ENCODE measurements at places on chromosomes 2 and 18.

- no peak for DNase-seq
These were observed 189.2 kb upstream of the DSEL start for GRCh38 chr18:67705748-67706147.

DNA sequence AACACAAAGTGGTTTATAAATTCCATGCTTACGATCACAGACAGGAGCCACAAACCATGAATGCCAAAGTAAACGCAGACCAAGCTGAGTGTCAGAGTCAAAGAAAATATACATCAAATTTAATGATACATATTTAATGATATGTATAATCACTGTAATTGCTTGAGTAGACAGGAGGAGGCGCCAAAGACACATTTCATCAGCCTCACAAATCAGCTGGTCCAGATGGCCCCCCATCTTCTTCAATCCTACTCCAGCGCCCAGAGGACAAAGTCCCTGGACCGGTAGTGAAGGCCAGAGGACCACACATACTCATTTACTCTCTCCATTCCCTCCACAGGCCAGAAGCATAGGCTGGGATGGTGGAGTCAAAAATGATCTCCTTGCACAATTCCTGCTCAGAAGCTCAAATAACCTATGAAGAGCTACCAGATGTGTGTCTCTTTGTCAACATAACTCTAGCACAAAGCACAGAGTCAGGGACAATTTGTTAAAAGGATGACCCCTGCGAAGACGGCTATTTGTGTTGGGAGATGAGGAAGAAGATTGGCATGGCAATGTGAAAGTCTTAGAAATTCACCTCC, 149.3 kb upstream of the PGAP1 start:
- no peak for DNase-seq

- DNase-seq = no peak
These were observed 7.1 kb downstream of the PKDCC start for GRCh38 chr2:42054714-42055430.

- DNase-seq = no peak
These were observed 3.7 kb downstream of the SP140L start for GRCh38 chr2:230330725-230331124.

- peak; percentile 31 for DNase-seq
These were observed 266.6 kb downstream of the CYP26B1 start for GRCh38 chr2:71880846-71881610.

DNA sequence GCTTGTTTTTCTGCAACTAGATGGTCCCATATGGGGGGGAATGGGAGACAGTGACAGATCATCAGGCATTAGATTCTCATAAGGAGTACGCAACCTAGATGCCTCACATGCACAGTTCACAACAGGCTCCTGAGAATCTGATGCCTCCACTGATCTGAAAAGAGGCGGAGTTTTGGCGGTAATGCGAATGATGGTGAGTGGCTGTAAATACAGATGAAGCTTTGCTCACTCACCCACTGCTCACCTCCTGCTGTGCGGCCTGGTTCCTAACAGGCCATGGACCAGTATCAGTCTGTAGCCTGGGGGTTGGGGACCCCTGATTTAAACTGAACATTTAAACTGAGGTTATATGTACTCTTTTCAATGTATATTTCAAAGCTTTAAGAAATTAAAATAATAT, 40.7 kb downstream of the SOS1 start:
- no peak for DNase-seq

DNA sequence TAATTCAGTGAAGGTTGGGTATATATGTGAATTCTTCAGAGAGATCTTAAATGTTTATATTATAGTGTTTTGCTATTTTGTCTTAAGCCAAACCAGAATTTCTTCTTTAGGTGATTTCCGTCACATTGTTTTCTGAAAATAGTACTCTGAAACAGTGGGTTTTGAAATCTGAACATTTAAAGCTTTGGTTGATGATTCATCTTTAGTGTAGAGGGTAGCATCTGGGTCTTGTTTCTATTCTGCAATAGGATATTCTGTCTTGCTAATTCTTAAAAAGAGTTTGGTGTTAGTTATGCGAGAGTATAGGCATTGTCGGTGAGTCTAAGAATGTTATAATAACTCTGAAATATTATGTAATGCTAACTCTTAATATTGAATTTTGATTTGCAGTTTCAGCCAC, 69.6 kb upstream of the FAM237A start:
- DNase-seq = no peak

DNA sequence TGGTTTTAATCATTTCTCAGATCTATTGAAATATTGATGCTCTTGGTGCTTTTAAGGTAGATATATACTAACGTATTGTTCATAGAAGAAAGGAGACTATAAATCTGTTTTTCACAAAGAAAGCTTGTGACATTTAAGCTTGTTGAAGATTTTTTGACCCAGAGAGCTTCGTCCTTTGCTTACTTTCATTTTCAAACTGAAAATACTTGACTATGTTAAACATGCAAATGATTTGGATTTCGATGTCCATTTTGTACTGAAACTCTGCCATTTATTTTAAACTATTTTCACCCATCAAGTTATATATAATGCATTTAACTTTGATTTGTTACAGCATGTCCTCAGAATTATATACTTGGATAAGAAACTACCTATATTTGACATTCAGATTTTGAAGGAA, 85.2 kb downstream of the SLC4A10 start:
- DNase-seq = peak; percentile 17

GRCh38 chr2:68396093-68396492, 31.0 kb downstream of the PLEK start:
- DNase-seq = no peak

DNA sequence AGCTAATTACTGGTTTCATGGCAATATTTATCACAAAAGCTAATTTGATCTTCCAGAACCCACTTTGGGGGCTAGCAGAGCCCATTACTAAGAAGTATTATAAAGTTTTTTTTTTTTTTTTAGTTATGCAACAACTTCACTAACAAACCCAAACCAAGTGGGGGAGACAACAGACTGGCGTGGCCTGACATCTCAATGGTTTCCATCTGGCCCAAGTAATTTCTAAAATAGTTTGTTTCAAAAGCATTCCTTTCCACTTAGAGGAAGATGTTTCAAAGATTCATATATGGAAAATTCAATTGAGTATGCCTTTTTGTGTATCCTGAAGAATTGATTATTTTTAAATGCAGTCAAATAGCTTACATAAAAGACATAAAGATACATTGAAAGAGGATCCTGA, 367.1 kb downstream of the HRH4 start:
- DNase-seq = no peak

DNA sequence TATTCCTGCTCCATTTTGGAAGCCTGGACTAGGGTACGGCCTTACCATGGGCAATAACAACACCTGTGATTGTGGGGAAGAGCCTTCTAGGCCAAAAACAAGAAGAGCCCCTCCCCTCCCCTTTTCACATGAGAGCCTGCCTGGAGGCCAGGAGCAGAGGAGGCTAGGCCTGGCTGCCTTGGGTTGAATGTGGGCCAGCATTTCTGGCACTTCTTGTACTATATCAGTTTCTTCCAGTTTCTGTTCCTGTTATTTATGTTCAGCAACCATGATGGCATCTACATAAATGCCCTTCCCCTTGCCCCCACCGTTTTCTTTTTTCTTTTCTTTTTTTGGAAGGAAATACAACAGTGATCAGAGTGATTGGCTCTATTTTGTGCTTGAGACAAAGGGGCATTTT, 58.4 kb downstream of the KCTD18 start:
- DNase-seq = no peak

- no peak for DNase-seq
These were observed 3.4 kb upstream of the EVA1A start for GRCh38 chr2:75564026-75564688.

DNA sequence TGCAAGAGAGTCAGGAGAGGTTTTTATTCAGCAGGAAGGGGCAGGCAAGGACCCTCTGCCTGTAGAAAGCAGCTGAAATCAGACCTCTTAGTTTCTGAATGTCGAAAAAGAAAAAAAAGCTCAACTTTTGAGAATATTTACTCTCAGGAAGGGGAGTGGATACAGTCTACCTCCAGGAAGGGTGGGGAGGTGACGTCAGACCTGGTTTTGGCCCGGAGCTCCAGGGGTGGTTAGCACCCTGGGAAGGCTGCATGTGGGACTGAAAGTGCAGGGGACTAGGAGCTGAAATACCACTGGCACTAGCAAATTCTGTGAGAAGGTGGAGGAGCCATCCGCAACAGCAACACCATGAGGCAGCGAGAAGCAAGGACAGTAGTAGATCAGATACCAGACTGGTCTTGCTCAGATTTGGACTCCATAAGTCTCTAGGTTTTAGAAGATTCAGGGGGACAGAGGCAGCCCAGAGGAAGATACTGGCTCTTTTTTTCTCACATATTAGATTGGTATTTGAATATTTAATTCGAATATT, 19.8 kb downstream of the MC2R start:
- DNase-seq = no peak

GRCh38 chr18:67776929-67777328, 260.4 kb upstream of the DSEL start:
- DNase-seq = peak; percentile 4

DNA sequence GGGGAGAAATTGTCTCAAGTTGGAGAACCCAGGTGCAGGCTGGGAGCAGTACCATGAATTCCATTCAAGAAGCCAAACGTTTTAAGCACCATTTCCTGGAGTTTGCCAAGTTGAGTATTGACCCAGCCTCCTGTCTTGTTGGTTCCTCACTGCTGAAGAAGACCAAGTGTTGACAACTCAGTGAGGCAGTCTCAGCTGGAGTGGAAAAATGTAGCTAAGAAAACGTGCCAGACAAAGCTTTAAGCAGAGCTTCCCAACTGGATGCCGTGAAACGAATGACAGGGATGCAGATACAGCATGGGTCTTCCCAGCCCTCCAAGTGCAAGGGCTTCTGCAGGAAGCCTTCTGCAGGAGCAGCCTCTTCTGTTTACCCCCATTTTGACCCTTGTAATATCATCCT, 778 bp upstream of the INPP1 start:
- DNase-seq = no peak

DNA sequence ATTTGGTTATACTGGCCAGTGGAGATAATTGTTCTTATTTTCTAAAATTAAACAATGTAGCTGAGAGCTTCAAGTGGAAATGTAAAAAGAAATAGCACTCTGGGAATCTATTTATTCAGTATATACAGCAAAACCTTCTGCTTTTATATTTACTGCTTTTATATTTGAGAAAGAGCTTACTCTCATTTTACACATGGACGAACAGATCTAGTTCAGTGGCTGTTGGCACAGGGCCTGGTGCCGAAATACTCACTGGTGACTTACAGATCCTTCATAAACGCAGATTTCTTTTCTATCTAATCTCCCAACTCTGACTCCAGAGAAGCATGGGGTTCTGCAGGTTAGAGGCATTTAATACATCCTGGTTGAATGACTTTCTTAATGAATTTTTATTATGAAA, 266.2 kb downstream of the ASXL3 start:
- DNase-seq = no peak

- DNase-seq = no peak
These were observed 419.6 kb upstream of the POU3F3 start for GRCh38 chr2:104434318-104434792.

- no peak for DNase-seq
These were observed 1.6 kb upstream of the ZNF385B start for GRCh38 chr2:179862898-179863458.

GRCh38 chr2:96111823-96112500, 4.4 kb downstream of the ADRA2B start:
- DNase-seq = no peak

- DNase-seq = no peak
These were observed 64.8 kb downstream of the REV1 start for GRCh38 chr2:99425022-99425421.

DNA sequence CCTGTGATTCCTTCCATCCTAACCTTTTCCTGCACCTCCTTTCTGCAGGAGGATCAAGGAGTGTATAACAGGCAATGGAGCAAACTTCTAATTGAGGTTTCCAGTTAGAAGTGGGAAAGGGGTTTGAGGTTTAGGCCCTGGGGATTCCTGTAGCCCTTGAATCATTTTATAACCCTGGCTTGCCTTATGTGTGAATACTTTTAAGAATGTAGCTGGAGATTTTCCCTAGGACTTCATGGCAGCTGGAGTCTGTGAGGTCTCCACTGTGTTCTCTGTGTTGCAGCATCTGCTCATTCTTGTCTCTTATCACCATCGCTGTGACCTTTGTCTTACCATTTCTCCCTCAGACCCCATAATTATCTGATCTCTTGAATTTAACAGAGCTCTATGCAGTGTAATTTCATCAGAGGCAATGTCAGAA, 370.2 kb upstream of the SLC14A2 start:
- no peak for DNase-seq

DNA sequence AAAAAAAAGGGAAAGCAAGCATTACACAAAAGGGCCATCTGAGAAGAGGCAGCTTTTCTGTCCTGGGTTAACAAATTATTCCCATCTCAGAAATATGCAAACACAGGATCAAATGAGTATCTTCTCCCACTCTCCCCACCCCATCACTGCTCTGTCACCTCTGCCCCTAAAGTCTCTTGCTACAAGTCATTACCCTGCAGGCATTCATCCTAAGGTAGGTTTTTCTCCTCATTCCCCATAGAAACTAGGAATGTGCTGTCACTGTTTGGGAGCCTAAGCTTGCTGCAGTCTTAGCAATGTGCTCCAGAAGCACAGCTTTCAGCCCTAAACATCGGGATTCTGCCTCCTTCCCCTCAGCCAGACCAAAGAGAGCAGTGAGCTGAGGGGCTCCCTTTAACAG, 3.6 kb downstream of the LRRTM1 start:
- DNase-seq = no peak

DNA sequence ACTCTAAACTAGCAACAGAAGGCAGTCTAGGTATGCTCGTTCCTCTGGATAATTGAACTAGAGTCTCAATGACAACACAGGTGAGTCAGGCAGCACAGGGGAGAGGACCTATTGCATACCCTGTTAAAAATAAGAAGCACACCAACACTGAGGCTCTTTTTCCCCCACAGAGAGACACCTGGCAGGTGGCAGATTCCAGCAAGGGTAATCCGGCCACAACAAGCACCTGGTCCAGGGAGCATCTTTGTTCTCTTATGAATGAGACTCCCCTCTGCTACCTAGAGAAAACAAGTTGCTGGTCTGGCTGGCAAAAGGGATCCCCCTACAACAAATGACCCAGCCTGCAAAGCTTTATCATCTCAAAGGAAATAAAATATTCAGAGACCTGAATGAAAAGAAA, 508.9 kb upstream of the POU3F3 start:
- no peak for DNase-seq

GRCh38 chr2:48912110-48912509, 156.6 kb upstream of the LHCGR start:
- no peak for DNase-seq
